Globus pallidus (tissue), 1 donor: ENCODE measurements at places on chromosomes 1 and 21.

DNA sequence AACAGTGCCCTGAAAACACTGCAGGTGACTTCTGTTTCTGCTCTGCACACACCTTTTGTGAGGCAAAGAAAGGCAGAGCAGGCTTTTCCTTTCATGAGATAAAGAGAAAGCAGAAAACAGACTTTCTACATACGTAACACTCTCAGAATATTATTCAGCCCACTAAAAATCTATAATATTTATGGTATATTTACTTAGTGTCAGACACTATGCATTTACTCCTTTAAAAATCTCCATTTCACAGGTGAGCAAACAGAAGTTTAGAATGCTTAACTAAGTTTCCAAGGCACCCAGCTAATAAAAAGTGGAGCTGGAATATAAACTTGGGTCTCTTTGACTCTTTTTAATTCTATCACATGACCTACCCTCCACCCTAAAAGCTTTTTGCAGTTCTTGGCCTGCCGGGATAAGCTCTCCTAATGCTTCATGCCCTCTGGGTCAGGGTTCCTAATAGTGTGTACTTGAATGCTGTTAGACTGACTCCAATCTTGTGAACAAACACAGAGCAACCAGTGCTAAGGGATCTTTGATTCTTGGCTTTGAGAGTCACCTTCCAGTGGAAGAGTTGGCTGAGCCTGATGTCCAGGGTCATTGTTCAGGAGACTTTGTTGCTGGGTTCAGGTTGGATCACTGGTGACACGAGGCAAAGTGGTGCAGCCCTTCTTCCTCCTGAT is 27.2 kb downstream of the PROK1 start:
- DNase-seq = no peak

DNA sequence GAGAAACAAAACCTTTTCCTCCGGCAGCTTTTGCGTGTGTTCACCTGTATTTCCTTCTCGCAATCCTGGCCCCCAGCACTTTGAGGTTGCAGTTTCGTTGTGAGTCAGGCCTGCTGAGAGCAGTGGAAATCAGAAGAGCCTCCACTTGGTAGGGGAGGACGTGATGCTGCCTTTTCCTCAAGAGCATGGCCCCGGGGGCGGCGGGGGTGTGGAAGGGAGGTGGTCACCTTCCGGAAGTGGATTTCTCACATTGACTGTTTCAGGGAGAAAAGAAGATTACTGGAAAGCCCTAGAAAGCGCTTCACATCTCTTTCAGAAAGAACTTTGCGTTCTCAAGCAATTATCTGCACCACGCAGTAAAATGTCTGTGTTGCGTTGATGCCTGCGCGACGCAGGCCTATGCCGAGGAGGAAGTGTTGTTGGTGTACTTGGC is 12.2 kb upstream of the IL10 start:
- no peak for DNase-seq

- no peak for DNase-seq
Observed at GRCh38 chr21:35743571-35743970, 316.8 kb downstream of the SETD4 start.

DNA sequence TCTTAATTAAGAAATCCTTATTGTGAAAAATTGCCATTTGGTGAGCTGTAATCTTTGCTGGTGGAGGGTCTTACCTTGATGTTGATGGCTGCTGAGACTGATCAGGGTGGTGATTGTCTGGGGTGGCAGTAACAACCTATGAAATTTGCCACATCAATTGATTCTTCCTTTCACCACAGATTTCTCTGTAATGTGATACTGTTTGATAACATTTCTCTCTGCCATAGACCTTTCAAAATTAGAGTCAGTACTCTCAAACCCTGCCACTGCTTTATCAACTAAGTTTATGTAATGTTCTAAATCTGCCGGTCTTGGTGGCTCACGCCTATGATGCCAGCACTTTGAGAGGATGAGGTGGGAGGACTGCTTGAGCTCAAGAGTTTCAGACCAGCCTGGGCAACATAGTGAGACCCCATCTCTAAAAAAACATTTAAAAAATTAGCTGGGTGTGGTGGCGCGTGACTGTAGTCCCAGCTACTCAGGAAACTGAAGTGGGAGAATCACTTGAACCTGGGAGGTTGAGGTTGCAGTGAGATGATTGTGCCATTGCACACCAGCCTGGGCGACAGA is 5.0 kb downstream of the KPNA6 start:
- DNase-seq = no peak

DNA sequence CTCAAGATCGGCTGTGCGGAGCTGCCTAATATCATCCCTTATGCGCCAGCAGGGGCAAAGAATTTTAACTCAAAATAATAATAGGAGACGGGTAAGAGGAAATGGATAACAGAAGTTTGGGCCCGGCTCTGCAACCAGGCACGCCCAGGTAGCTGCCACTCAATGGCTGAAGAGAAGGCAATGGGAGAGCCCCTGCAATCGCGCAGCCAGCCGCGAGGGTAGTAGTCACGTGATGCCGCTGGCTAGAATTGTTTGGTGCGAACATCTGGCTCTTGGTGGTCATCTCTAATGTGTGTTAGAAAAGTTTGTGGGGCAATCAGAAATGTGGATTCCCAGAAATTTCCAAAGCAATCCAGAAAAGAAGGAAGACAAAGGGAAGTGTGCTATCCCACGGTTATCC is 12.3 kb downstream of the BARHL2 start:
- DNase-seq = no peak
